ENCODE measurements at places on chromosomes 4 and X.

DNA sequence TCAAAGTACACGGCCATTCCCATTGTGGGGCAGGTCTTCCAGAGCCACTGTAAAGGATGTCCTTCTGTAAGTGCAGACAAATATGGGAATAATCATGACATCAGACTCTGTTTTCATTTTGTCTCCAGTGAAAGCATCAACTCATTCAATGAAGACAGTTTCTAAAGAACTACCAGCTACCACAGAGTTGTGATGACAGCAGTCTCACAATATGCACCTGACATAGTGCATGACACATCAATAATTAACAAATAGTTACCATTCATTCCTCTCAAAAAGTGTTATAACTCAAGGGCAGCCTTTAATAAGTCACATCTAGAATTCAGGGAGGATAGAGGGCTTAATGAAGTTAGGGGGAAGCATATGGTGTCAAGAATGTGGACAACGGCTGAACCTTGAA, 20.2 kb downstream of the MTTP start:
- DNase-seq: no peak

GRCh38 chrX:80808881-80809411, 731 bp downstream of the BRWD3 start:
- no peak for DNase-seq

- no peak for DNase-seq
Measured at GRCh38 chrX:56987741-56988140, 7.6 kb downstream of the SPIN3 start.

- DNase-seq: no peak
Measured at GRCh38 chr4:156654410-156654809, 317.2 kb downstream of the PDGFC start.

- DNase-seq: no peak
Measured at GRCh38 chr4:89469930-89470375, 162.4 kb upstream of the GPRIN3 start.

DNA sequence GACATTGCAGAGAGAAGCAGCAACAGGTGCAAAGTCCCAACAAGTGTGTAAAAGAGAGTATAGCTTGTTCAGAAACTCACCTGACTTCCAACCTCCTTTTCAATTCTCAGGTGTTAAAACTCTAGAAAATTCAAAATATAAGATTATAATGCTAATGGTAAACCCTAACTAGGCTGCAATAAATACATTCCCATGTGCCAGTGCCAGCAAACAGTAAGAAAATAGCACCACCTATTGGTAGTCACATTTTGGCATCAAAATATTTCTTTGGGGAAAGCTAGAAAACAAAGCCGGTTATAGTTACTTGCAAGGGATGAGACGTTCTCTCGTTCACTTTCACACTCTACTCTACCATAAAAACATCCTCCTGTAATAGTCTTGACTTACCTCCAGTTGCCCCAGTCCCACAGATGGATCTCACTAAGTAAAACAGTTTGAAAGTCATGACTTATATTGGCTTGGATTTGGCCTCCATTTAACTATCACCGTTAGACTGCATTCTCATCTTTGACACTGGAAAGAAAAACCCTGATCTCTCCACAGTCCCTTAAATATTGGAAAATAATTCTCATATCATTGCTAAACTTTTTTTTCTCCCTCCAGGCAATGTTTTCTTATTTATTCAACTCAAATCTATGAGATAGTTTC, 9.6 kb downstream of the BMP3 start:
- no peak for DNase-seq

DNA sequence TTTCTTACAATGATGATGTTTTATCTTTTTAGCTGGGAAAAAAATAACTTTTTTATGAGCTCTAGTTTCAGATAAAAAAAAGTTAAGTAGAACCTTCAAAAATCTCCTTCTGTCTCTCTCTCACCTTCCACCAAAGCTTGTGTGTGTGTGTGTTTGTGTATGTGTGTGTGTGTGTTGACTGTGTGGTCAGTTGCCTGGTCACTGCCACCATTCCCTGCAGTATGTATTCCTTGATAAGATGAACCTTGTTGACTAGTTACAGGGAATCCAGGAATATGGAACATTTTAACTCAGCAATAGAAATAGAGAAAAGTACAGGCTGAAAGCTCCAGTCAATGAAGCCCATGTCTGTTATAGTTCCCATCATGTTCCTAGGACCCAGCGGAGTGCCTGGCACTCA, 143.5 kb downstream of the CORIN start:
- DNase-seq: no peak

DNA sequence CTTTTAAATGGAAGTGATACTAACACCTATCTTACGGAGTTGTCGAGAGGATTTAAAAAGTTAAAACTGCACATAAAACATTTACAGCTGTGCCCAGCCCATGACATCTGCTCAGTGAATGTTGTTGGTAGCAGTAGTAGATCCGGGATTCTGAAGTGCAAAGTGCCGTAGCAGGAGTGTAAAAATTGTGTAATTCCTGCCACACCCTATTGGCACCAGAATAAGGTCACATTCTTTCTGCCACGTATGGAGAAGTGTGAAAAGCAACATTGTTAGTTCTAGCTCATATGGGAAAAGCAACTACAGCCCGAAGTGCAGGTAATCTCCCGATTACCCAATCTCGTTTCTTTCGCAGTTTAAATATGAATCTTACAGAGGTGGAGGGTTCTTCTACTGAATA, 31.2 kb downstream of the PRIMPOL start:
- no peak for DNase-seq

DNA sequence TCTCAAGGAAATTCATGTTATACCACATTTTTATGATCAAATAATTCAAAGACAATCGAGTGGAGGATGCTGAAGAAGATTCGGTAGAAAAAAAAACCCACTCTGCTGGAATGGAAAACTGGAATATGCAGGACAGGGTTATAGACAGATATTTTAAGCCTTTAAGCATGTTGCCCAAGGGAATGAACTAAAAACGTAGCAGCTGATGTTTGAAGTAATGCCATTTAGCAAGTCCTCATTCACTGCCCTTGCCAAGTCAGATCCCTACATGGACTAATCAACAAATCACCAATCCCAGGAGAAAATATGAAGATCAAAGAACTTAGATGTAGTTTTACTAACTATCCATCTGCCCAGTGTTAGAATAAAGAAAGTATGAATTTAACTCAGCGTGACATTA, 75.6 kb upstream of the ETNPPL start:
- DNase-seq: no peak

DNA sequence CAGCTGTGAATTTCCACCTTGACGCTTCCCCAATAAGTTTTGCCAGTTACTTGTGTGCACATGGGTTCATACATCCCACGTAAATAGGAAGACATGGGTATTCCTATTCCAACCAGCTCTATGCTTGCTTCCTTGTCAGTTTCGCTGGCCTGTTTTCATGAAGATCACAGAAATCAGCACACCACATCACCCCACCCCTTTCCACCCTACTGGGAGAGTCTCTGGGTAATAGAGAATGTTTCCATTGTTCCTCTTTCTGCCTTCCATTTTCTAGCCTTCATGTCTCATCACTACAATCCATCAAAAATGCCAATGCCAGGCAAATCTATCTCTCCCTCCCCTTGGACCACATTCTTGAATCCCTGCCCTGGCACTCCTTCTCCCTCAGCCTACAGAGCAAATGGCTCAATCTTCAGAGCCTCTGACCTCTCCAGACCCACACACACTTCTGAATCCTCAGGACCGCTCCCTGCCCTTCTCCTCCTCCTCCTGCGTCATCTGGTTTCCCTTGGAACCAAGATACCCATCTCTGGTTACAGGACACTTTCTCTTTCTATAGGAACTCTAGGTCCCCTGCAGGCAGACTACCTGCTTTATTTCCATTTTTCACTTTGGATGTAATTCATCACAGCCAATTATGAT, 323.3 kb downstream of the DHX15 start:
- DNase-seq: no peak

- no peak for DNase-seq
Measured at GRCh38 chr4:109276482-109277095, 25.9 kb downstream of the COL25A1 start.

DNA sequence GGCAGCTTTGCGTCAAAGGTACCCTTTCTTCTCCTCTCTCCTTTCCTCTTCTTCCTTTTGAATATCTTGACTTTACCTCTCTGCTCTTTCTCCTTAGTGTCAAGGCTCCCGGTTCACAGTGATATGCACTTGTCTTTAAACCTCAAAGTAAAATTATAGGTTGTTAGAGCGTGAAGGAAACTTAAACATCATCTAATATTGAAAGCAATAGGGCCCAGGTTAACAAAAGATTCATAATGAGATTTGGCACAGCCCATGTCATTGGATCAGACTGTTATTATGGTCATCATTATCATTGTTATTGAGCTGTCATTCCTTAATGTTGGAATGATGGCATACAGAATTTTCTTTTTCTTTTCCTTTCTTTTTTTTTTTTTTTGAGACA, 32.5 kb downstream of the FTHL17 start:
- no peak for DNase-seq

- no peak for DNase-seq
Measured at GRCh38 chr4:20883677-20884076, 183.4 kb downstream of the PACRGL start.

DNA sequence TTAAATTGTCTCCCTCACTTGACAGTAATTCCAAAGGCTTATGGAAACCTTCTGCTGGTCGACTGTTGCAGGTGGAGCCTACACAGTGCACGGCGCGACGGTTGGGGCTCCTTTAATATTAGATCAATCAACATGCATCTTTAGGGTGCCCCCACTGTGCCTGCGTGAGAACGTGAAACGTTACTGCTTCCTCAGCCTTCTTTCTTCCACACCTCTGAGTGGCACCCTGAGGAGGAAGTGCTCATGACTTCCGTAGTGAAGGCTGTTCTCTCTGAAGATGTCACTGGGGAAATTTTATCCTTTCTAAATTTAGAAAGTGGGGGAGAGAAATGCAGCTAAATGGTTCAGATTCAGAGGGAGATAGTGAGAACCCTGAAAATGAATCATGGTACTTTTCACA, 184.0 kb upstream of the ZFP42 start:
- DNase-seq: no peak

DNA sequence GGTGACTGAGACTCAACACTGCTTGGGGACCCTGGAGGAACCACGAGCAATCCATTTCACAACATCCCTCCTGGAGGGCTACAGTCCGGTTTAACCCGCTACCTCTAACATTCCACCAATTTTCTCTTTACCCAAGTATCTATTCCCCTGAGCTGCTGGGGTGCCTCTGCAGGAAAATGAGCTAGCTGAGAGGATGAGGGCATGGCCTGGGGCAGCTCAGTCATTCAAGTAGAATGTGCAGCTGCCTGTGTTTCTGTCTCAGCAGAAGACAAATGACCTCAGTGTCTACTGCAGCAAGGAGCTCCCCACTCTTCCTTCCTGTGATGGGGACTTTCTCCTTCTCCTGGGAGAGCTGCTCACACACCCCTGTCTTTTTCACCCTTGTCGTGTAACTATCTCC, 120.8 kb downstream of the ZNF518B start:
- no peak for DNase-seq

- no peak for DNase-seq
Measured at GRCh38 chr4:135050086-135050717, 848.6 kb upstream of the PABPC4L start.

GRCh38 chrX:9211269-9211668, 177.3 kb upstream of the FAM9B start:
- DNase-seq: no peak

DNA sequence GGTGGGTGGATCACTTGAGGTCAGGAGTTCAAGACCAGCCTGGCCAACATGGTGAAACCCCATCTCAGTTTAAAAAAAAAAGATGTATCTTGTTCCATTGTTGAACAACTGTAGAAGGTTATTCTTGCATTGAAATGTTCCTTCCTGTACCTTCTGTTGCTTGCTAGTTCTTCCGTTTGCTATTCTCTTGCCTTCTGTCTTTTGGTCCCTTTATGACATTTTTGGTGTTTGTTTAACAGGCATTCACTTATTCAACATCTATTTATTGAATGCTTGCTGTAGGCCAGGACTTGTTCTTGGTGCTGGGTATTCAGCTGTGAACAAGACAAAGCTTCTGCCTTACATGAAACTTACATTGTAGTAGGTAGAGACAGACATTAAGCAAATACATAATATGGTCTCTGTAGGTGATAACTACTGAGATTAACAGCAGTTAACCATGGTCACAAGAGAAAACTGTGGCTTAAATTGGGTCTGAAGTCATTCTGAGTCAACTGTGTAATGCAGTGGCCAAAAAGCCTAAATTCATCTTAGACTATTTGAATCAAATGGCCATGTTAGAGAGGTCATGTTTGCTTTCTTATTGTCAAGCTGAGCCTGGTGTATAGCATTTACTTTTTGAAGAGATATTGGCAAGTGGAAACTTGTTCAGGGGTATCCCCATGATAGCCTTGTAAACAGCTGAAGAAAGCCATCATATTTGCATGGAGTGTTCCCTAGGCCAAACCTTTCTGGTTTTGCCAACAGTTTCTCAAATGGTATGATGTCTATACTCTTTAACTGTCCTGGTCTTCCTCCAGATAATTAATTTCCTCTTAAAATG, 35.6 kb downstream of the GAB1 start:
- DNase-seq: no peak

DNA sequence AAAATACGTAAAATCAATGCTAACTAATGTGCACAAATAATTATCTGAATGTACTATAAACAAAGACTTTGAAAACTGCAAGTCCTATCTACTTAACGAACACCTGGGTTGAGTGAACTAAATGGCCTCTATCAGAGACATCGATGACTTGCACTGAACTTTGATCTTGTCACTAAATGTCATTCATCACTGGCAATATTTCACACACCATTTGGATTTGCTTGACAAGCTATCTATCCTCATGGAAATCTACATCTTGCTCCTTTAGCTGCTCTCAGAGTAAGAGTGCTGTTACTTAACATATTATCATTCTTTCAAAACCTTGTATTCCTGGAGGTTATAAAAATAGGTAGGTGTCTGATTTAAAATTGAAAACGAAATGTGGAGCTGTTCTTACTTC, 289.3 kb downstream of the TLL1 start:
- DNase-seq: no peak

GRCh38 chrX:107726816-107727534, 48.6 kb downstream of the TSC22D3 start:
- DNase-seq: no peak

DNA sequence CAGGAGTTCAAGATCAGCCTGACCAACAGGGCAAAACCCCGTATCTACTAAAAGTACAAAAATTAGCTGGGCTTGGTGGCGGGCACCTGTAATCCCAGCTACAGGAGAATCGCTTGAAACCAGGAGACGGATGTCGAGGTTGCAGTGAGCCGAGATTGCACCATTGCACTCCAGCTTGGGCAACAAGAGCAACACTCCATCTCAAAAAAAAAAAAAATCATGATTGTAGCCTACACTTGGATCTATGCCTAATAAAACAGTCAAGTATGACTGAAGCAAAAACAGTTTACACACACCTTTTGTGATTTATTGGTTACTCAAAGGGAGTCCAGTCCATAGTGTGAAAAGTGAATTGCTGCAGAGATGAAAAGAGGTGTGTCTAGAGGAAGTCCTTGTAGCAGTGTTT, 34.7 kb upstream of the TASL start:
- DNase-seq: no peak

DNA sequence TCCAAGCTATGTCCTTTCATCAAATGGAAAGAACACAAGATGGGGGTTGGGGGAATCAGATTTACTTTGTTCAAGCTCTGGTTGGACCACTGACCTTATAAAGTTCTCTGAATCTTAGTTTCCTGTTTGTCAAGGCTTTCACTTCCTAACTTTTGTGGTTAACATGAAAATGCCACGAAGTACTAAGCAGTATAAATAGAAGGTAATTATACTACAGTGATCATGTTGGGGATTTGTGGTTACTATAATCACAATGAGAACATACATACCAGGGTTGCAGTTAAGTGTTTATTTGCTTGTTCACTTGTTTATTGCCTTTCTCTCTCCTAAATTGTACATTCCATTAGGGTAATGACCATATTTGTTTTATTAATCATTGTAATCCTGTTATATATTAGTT, 53.2 kb downstream of the SPRY1 start:
- DNase-seq: no peak

- DNase-seq: no peak
Measured at GRCh38 chr4:45350438-45350837, 624.1 kb upstream of the GNPDA2 start.

Measured in hypothalamus (tissue), 51 donors.